ENCODE measurements at places on chromosomes 16 and 17.

GRCh38 chr16:64478252-64478906, 643.5 kb downstream of the CDH11 start:
- DNase-seq = no peak

DNA sequence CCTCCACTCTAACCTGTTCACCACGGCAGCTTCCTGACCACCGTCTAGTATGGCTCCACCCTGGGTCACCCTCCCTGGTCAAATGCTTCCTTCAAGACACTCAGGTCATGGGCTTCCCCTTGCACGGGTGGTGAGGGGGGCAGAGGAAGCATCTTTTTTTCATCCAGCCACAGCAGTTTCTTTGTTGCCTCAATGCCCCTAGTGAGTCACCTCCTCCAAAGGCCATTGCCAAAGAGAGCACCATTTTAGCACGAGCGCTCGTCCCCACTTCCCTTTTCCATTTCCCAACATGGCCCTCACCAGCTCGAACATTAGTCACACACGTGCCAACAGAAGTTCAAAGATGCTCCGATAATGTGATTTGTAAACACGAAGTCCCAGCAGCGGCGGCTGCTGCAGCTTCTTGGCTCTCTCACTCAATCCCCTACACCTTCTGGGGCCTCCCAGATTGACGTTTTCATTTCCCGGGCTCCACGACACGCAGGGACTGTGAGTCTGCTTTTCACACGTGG, 134.6 kb downstream of the GAS7 start:
- DNase-seq = no peak

GRCh38 chr16:6704306-6704930, 628.2 kb upstream of the RBFOX1 start:
- no peak for DNase-seq

GRCh38 chr17:81926451-81927151, 934 bp downstream of the MAFG start:
- DNase-seq = peak; percentile 93

DNA sequence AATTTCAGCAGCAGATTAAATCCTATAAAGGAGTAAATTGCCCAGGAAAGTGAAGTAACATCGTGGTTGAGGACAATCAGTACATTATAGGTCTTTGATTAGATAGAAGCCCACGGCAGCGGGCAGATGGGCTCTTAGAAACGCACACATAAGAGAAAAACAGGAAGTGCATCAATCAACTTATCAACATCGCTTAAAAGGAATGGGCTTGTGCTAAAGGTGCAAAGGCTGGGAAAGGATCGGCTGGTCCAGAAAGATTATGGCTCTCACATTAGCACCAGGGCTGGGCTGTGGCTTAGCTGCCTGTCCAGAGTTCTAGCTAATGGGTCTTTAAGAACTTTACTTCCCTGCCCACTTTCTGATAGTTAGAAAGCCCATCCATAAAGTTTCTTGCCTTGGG, 292.0 kb upstream of the TNRC6C start:
- no peak for DNase-seq

DNA sequence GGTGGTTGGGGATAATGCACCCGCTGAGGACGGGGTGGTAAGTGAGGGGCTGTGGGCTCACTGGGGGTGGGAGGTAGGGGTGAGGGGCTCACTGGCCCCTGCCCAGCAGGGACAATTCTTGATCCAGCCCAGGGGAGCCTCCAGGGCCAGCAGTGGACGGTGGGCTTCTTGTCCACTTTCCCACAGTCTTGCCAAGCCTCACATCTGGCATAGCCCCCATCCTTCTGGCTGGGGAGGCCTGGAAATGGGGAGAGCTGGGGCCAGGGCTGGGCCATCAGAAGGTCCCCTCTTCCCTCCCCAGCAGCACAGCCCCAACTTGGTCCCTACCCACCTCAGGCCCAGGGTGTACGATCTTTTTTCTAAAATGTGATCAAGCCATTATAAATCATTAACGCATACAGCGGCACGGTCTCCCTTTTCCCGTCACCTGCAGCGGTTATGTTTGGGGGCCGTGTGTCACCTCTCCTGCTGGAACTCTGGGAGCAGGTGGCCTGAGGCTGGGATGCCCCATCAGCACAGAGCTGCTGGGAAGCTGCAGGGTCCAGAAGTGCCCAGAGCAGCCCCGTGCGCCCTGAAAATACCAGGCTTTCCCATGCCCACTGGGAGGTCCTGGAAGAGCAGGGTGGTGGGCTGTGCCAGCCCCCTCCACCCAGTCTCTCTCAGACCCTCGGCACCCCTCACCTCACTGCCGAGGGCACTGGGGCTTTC, 7.2 kb upstream of the SETD6 start:
- no peak for DNase-seq

DNA sequence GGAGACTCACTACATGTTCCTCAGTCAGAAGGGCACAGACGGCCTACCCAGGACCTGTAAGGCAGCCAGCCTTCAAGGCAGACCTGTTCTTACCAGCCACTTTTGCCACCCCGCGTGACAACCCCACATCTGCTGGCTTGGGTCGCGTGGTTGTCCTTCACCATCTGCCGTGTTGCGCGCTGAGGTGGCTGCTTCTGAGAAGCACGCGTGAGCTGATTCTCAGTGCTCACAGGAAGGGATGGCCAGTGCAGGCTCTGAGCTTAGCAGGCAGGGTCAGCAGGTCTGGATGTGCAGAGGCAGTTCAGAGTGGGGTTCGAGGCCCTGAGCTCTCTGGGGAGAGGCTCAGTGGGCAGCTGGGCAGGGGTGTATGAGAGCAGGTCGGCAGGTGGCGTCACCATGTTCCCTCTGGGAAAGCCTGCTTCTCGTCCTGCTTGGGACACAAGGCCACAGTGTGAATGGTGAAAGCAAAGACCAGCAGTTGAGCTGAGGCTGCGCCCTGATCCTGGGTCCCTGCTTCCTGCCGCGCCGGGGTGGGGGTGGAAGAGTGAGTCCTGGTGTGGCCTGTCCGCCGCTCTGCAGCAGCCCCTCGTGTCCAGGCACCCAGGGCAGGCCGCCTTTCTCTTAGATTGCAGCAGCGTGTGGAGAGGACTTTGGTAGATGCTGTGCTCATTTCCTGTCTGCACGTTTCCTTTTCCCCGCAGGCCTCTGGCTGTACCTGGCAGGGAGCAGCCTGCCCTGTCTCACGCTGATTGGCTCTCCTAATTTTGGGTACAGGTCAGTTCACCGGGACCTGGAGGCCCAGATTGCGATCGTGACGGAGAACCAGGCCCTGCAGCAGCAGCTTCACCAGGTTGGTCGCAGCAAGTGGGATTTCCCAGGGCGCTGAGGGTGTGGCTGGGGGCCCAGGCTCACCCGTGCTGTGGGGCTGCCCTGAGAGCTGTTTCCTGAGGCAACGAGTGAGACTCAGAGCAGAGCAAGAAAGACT, 36.0 kb downstream of the PGS1 start:
- no peak for DNase-seq

- no peak for DNase-seq
These were observed 61.4 kb downstream of the COG7 start for GRCh38 chr16:23391381-23392222.

DNA sequence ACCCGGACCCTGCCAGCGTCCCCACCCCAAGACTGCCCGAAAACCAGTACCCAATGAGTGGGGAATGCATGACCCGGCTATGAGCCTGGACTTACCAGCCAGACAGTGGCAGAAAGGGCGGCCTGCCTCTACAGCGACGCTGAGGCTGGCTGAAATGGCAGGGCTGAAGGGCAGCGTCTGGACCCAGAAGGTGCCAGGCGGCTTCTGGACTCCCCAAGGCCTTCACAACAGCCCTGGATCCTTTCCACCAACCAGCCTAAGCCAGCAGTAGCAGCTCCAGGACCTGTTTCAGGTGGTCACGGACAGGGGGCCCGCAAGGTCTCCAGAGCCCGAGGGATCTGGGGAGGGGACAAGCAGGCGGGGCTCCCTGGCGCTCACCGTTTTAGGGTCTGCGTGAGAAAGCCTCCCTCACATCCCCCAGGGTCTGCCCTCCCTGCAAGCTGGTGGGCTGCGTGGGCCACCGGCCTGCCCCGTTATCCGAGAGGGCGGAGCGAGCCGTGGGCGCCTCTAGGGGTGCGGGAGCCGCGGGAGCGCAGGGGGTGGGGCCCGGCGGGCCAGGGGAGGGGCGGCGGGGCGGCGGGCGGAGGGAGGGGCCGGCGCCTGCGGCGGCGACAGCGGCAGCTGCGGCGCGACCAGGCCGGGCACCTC, at the start of gene RIPOR1:
TSS of gene RIPOR1 (plus strand) at position 608 of the 648 bp plus-strand sequence. CDS start 9,618 bp downstream, outside the sequence.
- DNase-seq = peak; percentile 61

- peak; percentile 74 for DNase-seq
These were observed 16.2 kb downstream of the RPH3AL start for GRCh38 chr17:336110-337021.

DNA sequence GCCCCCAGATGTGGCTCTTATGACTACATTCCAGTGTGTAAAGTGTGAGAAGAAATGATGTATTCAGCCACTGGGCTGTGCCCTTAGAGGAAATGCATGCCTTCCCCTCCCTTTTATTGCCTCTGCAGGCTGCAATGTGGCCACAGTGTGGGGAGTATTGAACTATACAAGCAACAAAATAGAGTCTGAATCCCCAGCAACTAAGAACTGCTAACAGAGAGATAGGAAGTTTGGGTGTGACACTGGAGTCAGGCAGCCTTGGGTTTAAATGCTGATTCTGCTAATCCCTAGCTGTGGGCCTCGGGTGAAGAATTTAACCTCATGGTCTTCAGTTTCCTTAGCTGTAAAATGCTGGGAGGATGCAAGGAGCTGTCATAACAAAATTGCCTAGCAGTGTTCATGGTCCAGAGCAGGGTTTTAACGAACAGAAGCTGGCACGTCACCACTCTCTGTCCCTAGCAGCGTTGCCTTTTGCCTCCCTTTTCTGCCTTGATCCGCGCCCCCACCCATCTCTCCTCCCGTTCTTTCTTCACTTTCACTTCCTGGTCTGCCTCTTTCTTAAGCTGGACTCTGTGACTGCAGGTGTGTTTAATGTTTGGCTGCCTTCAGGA, 50.3 kb downstream of the KPNA2 start:
- peak; percentile 71 for DNase-seq

GRCh38 chr17:40350689-40351358, 13.7 kb downstream of the GJD3 start:
- DNase-seq = no peak

DNA sequence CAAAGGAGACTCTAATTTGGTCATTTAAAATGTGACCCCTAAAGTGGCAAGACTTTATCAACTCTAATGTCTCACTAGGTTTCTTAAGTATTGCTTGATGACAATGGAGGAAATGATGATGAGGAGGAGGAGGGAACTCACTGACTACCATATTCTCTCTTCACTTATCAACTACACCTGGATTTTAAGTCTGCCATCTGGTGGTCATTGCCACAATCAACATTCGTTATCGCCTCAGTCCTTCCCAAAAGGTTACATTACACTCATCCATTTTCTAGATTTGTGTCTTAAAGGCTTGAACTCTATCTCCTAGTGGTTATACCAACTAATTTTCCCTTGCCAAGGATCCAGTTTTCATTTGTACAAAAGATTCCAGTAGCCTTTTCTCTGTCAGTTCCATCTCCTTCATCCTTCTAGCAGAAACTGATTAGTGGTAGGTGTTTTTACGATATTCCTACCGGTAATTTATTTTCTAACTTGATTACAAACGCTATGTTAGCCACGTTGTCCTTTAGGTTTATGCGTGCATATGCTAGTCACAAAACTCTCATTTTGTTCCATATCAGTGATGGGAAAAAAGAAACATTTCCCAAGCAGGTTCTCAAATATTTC, 114.6 kb upstream of the NOG start:
- DNase-seq = peak; percentile 20

- DNase-seq = peak; percentile 87
These were observed 4.0 kb upstream of the BAIAP2 start for GRCh38 chr17:81030741-81031565.

- DNase-seq = no peak
These were observed 19.6 kb upstream of the SLC35B1 start for GRCh38 chr17:49727380-49727779.

DNA sequence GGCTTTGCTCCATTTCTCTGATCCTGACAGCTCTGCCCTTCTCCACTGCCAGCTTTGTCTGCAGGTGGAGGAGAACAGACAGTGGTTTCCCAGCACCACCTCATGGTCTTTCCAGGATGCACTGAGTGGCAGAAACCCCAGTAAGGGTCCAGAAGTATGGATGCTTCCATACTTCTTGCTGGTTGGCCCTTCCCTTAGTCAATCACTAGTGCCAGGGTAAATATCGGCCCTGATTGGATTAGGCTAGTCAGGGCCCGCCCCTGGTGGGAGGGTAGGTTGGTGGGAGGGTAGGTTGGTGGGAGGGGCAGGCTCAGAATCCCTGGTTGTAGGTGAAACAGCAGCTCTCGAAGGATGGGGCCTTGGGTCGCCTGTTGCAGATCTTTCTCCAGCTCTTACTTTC, 10.2 kb downstream of the RNF213 start:
- no peak for DNase-seq

GRCh38 chr17:42667088-42667951, 8.2 kb downstream of the TUBG2 start:
- peak; percentile 76 for DNase-seq

DNA sequence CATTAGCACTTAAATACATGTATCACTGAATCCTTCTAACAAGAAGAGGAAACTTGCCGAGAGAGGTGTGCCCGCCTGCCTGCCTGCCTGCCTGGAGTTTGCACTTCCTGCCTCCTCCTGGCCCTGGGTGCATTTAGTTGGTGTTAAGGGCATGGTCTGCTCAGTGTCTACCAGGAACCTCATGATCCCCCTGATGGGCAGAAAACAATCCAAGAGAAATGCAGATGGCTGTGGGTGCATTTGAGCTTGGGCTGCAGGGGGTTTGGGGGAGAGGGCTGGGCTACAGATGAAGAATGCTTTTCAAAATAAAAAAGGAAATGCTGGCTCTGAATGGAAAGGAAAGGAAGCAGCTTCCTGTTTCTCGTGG, 10.1 kb downstream of the KSR1 start:
- no peak for DNase-seq

DNA sequence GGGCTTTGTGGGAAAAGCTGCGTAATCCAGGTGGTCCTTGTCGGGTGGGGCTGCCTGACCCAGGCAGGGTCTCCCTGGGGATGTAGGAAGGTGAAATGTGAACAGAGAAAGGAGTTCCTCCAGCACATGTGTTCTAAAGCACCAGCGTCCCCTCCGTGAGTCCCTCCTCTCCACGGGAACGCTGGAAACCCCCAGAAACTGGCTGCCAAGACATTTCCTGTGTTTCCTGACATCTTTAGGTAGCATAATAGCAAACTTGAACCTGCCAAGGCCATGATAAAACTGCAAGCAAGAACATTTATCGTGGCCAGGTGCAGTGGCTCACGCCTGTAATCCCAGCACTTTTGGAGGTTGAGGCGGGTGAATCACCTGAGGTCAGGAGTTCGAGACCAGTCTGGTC, 12.6 kb upstream of the PYDC1 start:
- DNase-seq = no peak

DNA sequence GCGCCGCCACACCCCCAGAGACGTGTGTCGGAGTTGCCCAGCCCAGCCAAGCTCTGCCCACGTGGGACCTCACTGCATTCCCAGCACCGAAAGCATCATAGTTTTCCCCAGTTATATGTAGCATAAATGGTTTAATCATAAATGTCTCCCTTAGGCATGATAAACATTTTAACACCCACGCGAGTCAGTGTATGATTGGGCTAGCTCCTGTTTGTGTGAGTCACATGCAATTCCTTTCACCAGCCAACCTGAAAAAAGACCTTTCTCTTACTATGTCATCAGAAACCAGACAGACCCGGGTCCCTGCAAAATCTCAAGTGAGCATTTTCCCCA, 9.2 kb downstream of the TAF1C start:
- no peak for DNase-seq

- no peak for DNase-seq
These were observed 56.5 kb upstream of the XYLT1 start for GRCh38 chr16:17526956-17527937.

GRCh38 chr17:67993998-67994361, 2.3 kb downstream of the C17orf58 start:
- no peak for DNase-seq

All from colonic mucosa (tissue), 4 donors.